Neural progenitor cell (in vitro differentiated cells): ENCODE measurements at places on chromosomes 4 and X. TPM values are rescaled to one million over a fixed set of nuclear protein-coding genes. Genes with fewer than 3 reads are reported as not detected.

Gene FNIP2
- 9.9 and 10.5 TPM in 2 replicates for total RNA-seq

Gene MGAT4D
- not detected in 2 replicates for total RNA-seq

Gene CCDC160
- 18.4 and 21.6 TPM in 2 replicates for total RNA-seq

Gene GAB3
- not detected in 2 replicates for total RNA-seq

Gene GC
- not detected in 2 replicates for total RNA-seq

Gene RENBP
- 5.4 and 9.3 TPM in 2 replicates for total RNA-seq

Gene TCP11X1
- total RNA-seq = 0.40 TPM in 1 of 2 replicates, not detected in the other

Gene ZNF185
- total RNA-seq = 14.0 and 14.8 TPM in 2 replicates

- H3K4me3 ChIP-seq = no peak overlapping the region
- no peaks in the 10 kb centered on the region for H3K27me3 ChIP-seq
- peaks cover 7% of the 10 kb centered on the region for H3K4me1 ChIP-seq
- H3K27ac ChIP-seq = no peak overlapping the region
- DNase-seq = no peak
- no peaks in the 10 kb centered on the region for H3K36me3 ChIP-seq
Observed at GRCh38 chr4:143377611-143378099, 41.0 kb downstream of the GAB1 start.

DNA sequence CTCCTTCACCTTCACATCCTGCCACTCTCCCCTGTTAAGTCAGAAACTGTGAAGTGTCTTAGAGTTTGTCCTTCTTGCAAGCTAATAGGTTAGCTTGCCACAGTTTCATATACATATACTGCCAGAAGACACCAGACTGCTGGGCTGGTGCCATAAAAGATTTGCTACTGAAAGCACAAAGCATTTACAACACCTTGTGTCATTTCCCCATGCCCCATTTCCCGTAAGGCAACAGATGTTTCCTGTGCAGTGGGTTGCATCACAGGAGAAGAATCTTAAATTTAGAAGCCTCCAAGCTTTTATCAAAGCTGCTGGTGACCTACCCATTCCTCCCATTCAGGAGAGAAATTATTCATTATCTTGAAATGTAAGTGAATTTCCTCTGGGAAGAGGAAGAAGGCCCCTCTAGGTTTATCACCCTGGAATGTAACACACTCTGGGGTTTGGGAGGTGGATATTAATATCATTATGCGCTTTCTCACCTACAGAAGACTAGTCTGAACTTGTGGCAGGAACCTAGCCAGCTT is 34.5 kb upstream of the RAB33B start:
- no peaks in the 10 kb centered on the region for H3K36me3 ChIP-seq
- H3K4me1 ChIP-seq = no peaks in the 10 kb centered on the region
- no peaks in the 10 kb centered on the region for H3K27me3 ChIP-seq
- H3K27ac ChIP-seq = no peak overlapping the region
- no peak overlapping the region for H3K4me3 ChIP-seq
- no peak for DNase-seq

GRCh38 chr4:41525129-41525528 is 12.8 kb upstream of the LIMCH1 start:
- peak overlapping the region; percentile 47 for H3K27ac ChIP-seq
- no peaks in the 10 kb centered on the region for H3K27me3 ChIP-seq
- peak; percentile 75 for DNase-seq
- no peaks in the 10 kb centered on the region for H3K36me3 ChIP-seq
- H3K4me1 ChIP-seq = peaks cover 27% of the 10 kb centered on the region

DNA sequence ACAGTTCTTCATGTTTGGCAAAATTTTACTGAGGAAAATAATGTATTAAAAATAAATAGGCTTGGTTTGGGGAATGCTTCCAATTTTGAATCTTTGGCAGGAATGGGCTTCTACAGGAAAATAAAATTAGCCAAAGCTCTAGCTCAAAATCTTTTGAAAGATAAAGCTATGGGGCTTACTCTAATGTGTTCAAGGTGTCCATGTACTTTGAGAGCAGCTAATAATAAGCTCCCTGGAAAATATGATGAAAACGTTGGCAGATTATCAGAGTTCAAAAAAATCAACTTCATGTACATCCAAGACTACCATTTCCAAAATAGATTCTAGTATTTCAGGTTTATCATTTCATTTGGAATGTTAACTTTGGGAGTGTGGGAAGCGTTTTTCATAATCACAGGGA is 158.4 kb downstream of the EMCN start:
- H3K36me3 ChIP-seq = no peaks in the 10 kb centered on the region
- H3K27me3 ChIP-seq = no peaks in the 10 kb centered on the region
- no peak overlapping the region for H3K27ac ChIP-seq
- no peak for DNase-seq
- H3K4me1 ChIP-seq = no peaks in the 10 kb centered on the region

DNA sequence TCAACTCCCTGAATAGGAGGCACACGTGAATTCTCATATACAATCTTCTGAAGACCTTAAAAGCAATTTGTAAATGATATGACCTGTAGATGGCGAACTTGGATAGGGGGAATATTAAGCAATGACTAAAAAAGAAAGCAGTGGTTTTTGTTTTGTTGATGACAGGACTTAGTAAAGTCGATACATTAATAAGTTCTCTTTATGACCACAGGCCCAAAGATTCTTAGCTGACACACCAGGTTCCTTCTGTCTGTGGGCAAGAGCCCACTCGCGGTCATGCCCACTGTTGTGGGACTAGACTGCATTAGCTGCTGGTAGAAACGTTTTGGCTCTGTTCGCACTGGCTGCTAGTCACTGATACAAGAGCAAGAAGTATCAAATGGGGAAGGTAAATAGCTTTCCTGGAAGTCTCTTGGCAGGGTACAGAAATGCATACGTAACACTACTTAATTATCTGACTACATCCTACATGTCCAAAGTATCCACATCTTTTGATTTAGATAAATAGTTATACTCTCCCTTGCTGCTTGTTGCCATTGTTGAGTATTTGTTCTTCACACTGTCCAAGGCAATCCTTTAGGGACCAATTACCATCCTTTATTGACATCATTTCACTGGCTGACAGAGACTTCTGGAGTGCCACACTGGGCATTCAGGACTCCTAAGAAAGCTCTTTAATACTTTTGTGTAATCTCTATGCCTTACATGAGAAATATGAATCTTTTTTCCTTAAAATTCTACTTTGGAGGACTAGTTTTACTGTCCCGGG is 31.0 kb downstream of the ALPK1 start:
- peaks cover 84% of the 10 kb centered on the region for H3K27me3 ChIP-seq
- no peaks in the 10 kb centered on the region for H3K36me3 ChIP-seq
- H3K27ac ChIP-seq = no peak overlapping the region
- DNase-seq = peak; percentile 63
- no peak overlapping the region for H3K4me3 ChIP-seq

GRCh38 chr4:102715057-102715456 is 45.7 kb downstream of the MANBA start:
- DNase-seq = no peak
- H3K36me3 ChIP-seq = no peaks in the 10 kb centered on the region
- no peaks in the 10 kb centered on the region for H3K4me1 ChIP-seq
- no peaks in the 10 kb centered on the region for H3K27me3 ChIP-seq
- H3K27ac ChIP-seq = no peak overlapping the region

DNA sequence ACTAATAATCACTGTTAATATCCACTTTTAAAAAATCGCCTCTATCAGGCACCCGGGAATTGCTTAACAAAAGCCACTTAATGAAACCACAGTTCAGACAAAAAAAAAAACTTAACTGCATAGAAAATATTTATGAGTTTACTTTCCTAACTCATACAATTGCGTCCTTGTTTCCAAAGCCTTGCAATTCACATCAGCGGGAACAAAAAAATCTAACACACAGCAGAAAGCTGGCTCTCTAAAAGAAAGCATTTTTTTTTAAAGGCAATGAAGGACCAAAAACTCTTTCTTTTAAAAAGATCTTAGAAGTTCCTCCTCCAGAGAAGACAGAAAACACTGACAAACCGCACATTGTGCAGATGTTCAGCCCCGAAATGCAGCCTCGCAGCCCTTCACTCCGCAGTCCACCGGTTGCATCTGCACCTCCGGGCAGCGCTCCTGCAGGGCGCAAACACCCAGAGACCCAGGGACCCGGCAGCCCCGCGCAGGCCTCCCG is 812 bp downstream of the FAT1 start:
- peaks cover 14% of the 10 kb centered on the region for H3K4me1 ChIP-seq
- peak; percentile 60 for DNase-seq
- H3K36me3 ChIP-seq = peaks cover 7% of the 10 kb centered on the region
- H3K27ac ChIP-seq = peak overlapping the region; percentile 93

GRCh38 chr4:114208574-114209151 is 229.2 kb upstream of the ARSJ start:
- no peak overlapping the region for H3K27ac ChIP-seq
- peaks cover 6% of the 10 kb centered on the region for H3K4me1 ChIP-seq
- no peaks in the 10 kb centered on the region for H3K27me3 ChIP-seq
- H3K36me3 ChIP-seq = no peaks in the 10 kb centered on the region
- no peak overlapping the region for H3K4me3 ChIP-seq
- no peak for DNase-seq

GRCh38 chr4:125168531-125168930 is 146.2 kb upstream of the FAT4 start:
- no peaks in the 10 kb centered on the region for H3K36me3 ChIP-seq
- DNase-seq = no peak
- H3K4me3 ChIP-seq = no peak overlapping the region
- no peaks in the 10 kb centered on the region for H3K4me1 ChIP-seq

DNA sequence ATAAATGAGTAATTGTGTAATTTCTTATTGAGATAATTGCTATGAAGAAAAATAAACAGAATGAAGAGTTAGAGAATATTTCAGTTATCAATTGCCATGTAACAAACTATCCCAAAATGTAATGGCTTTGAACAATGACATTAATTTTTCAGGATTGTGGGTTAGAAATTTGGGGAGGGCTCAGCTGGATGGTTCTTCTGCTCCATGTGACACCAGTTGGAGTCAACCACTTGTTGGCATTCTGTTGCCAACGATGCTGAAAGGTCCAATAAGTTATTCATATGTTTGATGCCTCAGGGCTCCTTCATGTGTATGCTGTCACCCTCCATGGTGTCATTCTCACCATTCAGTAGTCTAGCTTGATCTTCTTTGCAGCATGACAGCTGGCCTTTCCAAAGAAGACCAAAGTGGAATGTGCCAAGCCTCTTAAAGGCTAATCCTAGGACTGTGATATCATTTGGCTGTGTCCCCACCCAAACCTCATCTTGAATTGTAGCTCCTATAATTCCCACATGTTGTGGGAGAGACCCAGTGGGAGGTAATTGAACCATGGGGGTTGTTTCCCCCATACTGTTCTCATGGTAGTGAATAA is 20.9 kb upstream of the CCDC149 start:
- H3K4me3 ChIP-seq = no peak overlapping the region
- peaks cover 7% of the 10 kb centered on the region for H3K4me1 ChIP-seq
- no peaks in the 10 kb centered on the region for H3K27me3 ChIP-seq
- H3K36me3 ChIP-seq = no peaks in the 10 kb centered on the region

DNA sequence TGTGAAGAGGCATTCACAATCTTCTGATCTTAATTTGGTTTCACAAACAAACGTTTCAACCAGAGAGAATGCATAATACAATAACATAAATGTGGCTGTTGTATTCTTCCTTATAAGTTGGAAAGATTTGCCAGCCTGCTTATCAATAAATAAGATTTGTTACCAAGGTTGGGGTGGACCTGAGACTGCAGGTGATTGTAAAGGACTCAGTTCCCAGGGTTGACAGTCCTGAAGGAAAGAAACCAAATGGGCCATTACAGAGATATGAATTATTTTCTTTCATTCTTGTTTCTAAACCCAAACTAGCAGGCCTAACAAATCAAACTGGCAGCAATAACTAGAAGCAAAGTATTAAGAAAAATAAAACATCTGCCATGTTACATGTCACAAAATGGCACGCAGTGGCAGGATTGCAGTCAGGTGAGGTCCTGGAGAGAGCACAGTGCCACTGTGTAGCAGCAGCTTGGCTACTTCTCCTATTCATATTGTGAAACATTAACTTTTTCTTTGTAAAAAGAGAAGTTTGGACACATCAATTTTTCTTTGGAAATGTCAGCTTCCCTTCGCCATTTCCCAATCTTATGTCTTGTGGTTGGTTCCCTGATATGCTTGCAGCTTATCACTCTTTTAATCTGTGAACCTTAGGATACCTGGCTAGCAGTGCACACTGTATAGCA is 133.8 kb upstream of the EMCN start:
- no peaks in the 10 kb centered on the region for H3K36me3 ChIP-seq
- no peaks in the 10 kb centered on the region for H3K4me1 ChIP-seq
- H3K27me3 ChIP-seq = no peaks in the 10 kb centered on the region
- no peak for DNase-seq
- H3K27ac ChIP-seq = no peak overlapping the region

DNA sequence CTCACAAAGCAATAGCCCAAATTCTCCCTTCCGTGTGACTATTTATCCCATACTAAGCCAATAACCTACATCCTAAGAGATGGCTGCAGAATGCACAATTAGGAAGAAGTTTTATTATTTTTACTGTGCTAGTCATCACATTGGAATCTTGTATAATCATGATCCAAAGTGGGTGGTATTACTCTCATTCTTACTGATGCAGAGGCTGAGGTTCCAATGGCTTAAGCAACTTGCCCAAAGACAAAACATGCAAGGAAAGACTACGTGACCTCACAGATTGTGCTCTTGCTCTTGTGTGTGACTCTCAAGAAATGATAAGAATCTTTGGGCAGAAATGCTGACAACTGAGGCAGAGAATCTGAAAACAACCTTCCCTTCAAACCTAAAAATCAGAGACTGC is 212.2 kb downstream of the LDB2 start:
- no peak overlapping the region for H3K27ac ChIP-seq
- peaks cover 22% of the 10 kb centered on the region for H3K4me1 ChIP-seq
- no peak for DNase-seq
- no peak overlapping the region for H3K4me3 ChIP-seq
- H3K36me3 ChIP-seq = no peaks in the 10 kb centered on the region
- H3K27me3 ChIP-seq = no peaks in the 10 kb centered on the region

GRCh38 chrX:53729751-53730150 is 43.2 kb upstream of the HUWE1 start:
- H3K4me3 ChIP-seq = no peak overlapping the region
- no peaks in the 10 kb centered on the region for H3K27me3 ChIP-seq
- no peak overlapping the region for H3K27ac ChIP-seq

GRCh38 chrX:135396566-135396965 is 25.2 kb upstream of the SMIM10L2A start:
- H3K27ac ChIP-seq = no peak overlapping the region
- H3K27me3 ChIP-seq = no peaks in the 10 kb centered on the region
- H3K4me3 ChIP-seq = no peak overlapping the region

GRCh38 chr4:186081202-186081807 is 12.3 kb downstream of the TLR3 start:
- H3K27ac ChIP-seq = no peak overlapping the region
- peak; percentile 76 for DNase-seq
- H3K4me1 ChIP-seq = peaks cover 21% of the 10 kb centered on the region
- H3K36me3 ChIP-seq = no peaks in the 10 kb centered on the region
- peak overlapping the region; percentile 21 for H3K4me3 ChIP-seq
- H3K27me3 ChIP-seq = no peaks in the 10 kb centered on the region

DNA sequence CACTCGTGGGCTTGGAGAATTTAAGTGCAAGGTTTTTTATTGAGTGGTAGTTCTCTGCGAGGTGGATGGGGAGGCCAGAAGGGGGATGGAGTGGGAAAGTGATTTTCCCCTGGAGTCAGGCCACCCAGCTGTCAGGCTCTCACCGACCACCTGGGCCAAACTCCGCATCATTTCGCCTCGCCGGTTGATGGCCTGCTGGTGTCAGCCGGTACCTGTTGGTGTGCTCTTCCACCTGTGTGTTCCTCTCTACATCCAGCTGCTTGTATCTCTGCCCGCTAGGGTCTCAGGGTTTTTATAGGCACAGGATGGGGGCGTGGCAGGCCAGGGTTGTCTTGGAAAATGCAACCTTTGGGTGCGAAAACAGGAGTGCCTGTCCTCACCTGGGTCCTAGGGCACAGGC is 200.9 kb downstream of the DACH2 start:
- DNase-seq = no peak
- no peaks in the 10 kb centered on the region for H3K36me3 ChIP-seq
- no peak overlapping the region for H3K27ac ChIP-seq
- no peaks in the 10 kb centered on the region for H3K4me1 ChIP-seq
- no peak overlapping the region for H3K4me3 ChIP-seq
